ENCODE measurements at places on chromosomes 13 and 19.

- DNase-seq = no peak
Measured at GRCh38 chr13:87094646-87095045, 576.5 kb upstream of the SLITRK5 start.

DNA sequence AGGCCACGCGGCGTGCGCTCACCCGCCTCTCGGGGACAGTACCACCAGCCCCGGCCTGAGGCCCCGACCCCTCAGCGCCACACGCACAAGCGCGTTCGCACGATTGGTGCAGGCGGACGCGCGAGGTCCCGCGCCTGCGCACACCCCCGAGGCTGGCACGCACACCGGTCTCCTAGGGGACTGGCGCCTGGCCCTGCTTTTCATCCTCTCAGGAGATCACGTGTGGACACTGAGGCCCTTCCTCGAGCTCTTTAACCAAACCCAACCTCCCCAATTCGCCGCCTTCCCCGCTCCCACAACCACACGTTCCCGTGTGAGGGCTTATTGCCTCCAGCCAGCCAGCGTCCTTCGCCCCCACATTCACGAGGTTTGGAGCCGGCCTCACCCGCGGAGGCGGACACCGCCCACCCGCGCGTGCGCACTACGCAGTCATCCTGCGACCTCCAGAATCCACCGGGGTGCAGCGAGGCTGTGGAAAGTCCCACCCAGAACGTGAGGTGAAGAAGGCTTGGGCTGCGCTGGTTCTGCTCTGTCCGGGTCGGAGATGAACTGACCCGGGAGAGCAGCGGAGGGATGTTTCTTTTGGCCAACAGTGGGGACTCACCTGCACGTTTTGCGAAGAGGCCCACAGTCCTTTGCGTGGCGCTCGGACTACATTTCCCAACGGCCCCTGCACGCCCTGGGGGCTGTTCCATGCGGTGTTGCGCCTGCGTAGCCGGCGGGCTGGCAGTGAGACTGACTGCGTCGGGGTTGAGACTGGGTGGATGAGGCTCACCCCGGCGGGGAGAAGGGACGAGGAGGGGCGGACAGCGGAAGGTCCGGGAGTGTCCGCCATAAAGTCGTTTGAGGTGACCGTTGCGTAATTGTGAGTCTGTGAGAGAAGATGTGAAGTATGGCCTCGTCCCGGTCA, 539 bp upstream of the ZNF667 start:
- DNase-seq = peak; percentile 87

GRCh38 chr13:49859560-49859959, 67.1 kb upstream of the KPNA3 start:
- DNase-seq = no peak

- DNase-seq = no peak
Measured at GRCh38 chr19:34475975-34476594, 5.5 kb upstream of the WTIP start.

DNA sequence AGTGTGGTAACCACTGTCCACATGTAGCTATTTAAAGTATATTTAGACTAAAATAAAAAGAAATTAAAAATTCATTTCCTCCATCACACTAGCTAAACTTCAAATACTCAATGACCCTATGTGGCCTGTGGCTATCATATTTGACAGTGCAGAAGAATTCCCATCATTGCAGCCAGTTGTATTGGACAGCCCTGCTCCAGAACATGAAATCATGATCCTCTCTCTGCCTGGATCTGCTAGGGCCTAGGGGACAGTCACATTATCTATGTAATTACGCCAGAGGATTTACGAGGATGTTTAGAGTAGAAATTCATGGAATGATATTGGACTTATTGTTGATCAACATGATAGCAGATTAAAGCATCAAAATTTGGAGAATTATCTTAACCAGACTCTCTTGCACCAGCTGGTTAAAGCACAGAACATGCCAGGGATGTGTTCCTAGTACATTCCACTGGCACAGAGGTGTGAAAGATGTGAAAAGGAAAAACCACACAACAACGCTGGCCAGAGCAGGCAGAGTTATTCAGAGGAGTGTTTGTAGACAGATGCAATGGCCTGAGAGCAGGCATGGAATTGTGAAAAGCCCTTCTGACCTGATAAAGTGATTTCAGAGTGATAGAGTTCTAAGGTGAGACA, 108.9 kb upstream of the STARD13 start:
- no peak for DNase-seq

GRCh38 chr13:32989942-32990341, 26.3 kb upstream of the KL start:
- DNase-seq = no peak

GRCh38 chr19:32355309-32355708, 9.9 kb downstream of the ZNF507 start:
- DNase-seq = no peak

Measured in left renal cortex interstitium (tissue), 4 donors.